ENCODE measurements at places on chromosomes 7 and 10.

DNA sequence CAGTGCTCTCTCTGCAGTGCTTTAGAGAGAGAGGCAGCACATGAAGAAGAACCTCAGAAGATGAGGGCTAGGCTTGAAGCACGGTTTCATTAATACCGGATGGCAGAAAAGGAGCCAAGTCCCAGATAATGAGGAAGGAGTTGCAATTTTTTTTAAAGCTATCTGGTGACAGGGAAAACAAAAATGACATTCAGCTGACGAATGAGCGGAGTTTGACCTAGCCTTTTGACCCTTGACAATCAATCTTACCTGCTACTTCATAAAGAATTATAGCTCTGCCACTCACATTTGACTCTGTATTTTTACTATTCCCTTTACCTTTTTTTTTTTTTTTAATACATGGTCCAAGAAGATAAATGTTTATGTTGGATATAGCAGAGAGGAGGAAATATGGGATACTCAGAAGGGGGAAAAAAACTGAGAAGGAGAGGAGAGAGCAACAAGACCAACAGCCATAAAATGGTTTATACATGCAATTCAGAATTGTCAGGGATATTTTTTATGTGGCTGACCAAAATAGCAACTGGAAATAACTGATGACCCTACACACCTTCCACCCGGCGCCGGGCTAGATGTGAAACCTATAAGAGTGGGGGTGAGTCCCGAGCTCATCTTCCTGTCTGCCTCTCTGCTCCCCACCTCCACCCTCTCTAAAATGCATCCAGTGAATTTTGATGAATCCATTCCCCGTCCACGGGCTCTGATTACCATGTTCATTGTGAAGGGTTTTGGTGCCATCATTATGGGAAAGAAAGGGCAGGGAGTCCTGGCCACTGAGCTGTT, 274.4 kb upstream of the YAE1 start:
- DNase-seq = no peak

GRCh38 chr7:18762189-18762588, 266.6 kb downstream of the HDAC9 start:
- no peak for DNase-seq

DNA sequence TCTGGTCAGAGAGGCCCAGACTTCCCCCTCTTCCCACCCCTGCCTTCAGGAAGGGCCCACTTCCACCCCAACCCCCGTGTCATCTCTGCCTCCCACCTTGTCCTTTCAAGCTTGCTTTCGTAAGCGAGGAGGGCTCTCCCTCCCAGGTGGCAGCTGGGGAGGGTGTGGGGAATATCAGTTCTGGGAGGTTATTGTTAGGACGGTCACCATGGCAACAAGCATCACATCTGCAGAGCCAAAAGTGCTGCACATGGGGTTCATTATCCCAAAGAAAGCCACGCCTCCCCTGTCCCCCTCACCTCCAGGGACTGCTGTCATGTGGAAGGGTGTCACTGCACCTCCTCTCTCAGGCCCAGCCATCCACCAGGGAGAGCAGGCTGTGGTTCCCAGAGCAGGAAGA, 2.6 kb upstream of the CAMK2B start:
- no peak for DNase-seq

- DNase-seq = no peak
Observed at GRCh38 chr7:150983893-150984368, 5.8 kb upstream of the KCNH2 start.

DNA sequence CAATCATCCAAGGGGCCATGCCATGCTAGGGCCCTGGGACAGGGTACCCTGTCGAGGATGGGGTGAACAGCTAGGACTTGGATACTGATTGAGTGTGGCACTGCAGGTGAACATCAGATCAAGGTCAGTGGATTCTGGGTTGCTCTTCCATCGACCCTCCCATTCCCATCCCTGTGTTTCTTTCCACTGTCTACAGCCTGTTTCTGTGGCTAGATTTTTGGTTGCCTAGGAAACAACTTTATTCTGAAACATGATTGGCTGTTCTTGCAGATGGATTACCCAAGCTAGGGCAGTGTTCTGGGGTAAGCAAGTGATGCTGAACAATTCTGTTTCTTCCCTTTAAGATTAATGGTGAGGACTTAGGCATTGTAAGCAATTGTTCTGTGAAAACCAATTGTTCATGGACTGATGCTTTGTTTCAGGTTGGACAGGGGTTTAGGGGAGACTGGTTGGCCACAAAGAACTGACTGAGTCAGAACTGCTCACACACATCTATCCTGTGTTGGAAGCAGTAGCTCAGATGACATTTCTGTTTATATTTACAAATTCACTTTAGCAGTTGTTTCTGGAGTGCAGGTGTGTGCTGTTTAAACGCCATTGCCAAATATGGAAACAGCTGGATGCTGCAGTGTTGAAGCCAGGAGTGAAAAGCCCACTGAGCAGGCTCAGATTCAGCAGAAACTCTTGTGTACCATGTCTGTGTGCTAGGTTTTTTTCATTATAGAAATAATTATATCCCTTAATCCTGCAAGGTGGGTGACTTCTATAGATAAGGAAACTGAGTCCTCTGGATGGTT, 102.3 kb upstream of the BTBD16 start:
- no peak for DNase-seq

DNA sequence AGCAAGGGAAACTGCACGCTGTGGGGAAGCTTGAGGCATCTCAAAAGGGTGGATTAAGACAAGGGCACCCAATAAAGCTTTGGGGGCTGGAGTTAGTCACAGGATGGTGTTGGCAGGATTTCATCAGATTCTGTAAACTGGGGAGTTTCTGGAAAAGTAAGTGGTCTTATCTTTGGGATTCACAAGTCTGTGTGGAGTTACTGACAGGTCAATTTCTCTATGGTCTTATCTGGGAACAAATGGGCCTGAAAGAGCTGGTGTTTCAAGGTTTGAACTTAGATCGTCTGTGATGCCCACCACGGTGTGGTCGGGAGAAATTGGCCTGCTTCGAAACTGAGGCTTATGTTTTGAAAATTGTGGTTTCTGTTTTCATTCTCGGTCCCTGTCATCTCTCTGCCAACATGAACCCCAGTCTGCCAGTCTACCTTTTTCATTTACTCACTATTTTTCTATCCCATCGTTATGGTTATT, 23.8 kb upstream of the AOAH start:
- no peak for DNase-seq

- no peak for DNase-seq
Observed at GRCh38 chr10:58641095-58641531, 128.4 kb downstream of the BICC1 start.

GRCh38 chr10:20976891-20977290, 79.8 kb upstream of the NEBL start:
- no peak for DNase-seq

DNA sequence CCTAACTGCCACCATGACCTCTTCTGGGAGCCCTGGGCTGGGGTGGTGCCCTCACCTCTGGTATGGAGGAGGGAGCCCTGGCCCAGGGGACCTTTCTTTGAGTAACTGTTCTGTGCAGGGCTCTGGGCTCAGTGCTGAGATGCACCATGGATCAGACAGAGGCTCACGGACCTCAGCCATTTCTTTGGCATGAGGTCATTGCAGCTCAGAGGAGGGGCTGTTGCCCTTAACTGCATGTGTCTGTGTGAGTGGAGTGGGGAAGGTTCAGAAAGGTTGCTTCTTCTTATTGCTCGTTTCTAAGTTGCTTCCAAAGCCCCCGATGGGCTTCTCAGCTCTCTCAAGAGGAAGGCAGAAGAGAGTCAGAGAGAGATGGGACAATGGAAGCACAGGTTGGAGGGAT, 233.9 kb downstream of the RPS24 start:
- DNase-seq = no peak

- no peak for DNase-seq
Observed at GRCh38 chr7:73504920-73505319, 17.2 kb downstream of the BAZ1B start.

- DNase-seq = no peak
Observed at GRCh38 chr7:139658908-139659675, 118.7 kb downstream of the HIPK2 start.

GRCh38 chr10:71537125-71537524, 140.4 kb downstream of the CDH23 start:
- DNase-seq = no peak

DNA sequence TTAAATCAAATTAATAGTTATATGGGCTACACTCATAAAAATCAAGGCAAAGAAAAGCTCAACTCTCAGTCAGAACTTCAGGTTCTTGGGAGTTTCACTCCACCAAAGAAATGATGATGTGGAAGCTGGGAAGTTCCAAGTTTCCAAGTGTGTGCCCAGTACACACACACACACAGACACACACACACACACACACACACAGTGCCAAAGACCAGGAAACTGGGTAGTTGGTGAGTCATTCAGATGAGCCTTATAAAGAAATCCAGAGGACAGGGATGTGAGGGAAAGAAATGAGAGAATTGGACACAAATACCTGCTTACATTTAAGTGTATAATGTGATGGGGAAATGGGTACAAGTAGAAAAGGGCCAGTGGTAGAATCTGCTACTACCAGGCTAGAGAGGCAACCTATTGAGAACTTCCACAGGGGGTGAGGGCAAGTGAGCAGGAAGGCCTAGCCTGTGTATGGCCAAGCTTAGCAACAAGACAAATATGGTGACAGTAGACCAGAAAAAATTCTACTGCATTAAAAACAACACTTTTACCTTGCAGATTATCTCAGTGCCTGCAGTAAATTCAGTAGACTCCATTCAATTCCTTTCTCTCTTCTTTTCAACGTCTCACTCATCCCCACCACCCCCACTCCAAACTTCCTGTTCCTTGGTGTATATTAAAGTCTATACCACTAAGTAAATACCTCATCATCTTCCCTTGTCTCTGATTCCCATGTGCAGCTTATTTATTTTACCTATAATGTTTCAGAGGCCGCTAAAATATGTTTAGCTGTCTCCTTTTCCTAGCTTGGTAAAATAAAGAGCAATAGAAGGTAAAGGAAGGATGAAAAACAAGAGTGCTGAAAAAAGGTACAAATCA, 95.0 kb downstream of the CABCOCO1 start:
- no peak for DNase-seq

DNA sequence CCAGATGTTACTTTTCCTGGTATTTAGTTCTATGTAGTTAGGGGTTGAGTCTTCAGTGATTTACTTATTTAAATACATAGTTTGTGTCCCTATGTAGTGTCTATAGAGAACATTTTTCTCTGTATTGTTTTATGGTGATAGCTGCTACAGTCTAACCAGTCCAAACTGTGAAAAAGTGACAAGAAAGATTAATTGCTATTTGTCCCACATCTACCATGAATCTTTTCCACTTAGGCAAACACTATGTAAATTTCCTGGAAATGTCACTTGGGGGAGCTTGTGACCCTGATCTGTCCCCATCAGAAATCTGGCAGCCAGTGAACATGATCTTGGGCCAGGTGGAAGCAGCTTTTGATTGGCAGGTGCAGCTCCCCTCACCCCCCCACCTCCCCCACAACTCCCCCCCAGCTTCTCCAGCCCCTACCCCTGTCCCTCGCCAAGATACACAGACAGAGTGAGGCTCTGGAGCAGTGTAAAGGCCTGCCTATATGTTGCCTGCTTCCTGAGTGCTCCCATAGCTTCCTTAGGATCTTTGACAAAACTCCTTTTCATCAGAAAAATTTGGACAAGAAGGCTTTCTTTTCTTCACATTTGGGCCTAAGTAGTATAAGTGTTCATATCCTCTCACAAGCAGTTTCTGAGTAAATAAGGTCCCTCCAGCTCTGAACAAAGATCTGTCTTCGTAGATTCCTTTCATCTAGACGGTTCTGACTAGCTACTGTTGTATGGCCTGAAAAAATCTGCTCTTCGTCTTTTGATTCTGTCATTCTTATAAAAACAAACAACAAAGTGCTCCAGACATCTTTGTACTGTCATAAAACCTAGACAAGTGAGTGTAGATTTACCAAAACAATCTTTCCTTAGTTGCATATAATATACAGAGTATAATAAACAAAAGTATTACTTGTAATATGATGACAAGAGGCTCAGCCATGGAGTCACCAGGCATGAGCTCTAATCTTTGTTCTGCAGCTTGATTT, 31.5 kb upstream of the SLC13A1 start:
- DNase-seq = no peak

- no peak for DNase-seq
Observed at GRCh38 chr10:72418679-72419078, 64.0 kb upstream of the DNAJB12 start.

DNA sequence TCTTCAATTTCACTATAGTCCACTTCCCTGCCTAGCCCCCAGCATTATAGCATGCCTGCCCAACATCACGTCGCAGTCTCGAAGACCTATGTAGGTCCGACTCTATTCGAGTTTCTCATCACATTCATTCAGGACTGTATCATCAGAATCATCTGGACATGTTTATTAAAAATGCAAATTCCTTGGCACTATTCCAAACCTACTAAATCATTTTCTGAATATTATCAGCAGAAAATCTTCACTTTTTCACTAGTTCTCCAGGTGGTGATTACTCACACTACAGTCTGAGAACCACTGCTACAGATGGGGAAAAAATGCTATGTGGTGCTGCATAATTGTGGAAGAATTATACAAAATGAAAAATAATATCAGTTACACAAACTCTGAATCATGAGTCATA, 29.3 kb upstream of the ETV1 start:
- DNase-seq = no peak

DNA sequence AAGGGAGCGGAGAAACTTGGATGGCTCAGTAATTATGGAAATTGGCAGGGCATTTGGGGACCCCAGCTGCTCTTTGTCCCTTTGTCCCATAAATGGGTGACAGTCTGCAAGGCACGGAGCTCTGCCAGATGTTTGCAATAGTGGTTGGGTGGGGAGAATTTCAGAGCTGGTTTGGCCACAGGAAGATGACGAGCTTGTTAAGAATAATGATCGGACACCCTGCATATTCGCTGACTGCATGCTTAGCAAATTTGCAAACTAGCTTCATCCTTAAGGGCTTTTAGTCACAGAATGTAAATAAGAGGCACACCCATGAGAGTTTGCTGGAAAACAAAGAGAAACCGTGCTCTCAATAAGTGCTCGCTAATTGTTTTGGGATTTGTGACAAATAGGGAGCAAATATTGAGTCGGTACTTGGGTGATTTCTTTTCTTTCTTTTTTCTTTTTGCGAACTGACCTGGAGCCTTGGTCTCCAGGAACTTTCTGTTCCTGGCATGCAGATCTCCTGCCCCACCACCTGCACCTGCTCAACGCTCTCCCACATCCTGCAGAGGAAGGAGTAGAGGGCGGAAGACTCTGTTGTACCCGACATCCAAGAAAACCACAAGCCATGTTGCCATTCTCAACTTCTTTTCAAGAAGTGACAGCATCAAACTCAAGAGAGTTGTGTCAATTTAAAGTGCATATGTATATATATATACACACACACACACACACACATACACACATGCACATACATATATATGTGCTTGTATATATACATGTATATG, 238.9 kb downstream of the CAMK1D start:
- DNase-seq = no peak

DNA sequence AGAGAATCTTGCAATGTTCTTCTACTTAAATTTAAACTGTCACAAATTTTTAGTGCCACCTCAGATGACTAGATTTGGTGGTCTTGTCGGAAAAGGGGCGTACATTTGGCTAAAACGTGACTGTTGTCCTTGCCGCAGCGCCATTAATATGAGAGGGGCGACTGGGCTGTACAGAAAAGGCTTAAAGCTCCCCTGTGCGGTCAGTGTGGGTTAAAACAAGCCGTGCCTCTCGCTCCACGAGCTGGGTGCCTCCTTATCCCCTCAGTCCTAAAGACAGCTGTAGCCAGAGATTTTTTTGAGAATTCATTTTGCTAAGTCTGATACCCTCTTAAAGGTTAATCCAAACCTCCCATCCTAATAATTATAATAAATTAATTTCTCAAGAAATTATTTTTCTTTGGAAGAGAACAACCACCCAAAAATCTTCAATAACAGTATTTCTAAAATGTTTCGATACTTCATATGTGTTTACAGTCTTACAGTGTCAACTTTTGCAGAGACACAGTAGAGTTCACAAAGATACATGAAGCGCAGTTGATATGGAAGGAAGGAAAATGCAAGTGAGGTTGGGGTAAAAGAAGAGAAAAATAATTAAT, 68.6 kb downstream of the C7orf25 start:
- no peak for DNase-seq
